ENCODE measurements at places on chromosomes 6 and 20. TPM values are rescaled to one million over a fixed set of nuclear protein-coding genes. Genes with fewer than 3 reads are reported as not detected.

- H3K27ac ChIP-seq: no peak overlapping the region
- no peaks in the 10 kb centered on the region for H3K4me1 ChIP-seq
- no peak overlapping the region for H3K4me3 ChIP-seq
- H3K27me3 ChIP-seq: no peaks in the 10 kb centered on the region
- H3K36me3 ChIP-seq: no peaks in the 10 kb centered on the region
Observed at GRCh38 chr6:4889701-4890100, 113.5 kb downstream of the CDYL start.

- no peak for DNase-seq
- no peak overlapping the region for H3K27ac ChIP-seq
- no peaks in the 10 kb centered on the region for H3K36me3 ChIP-seq
- H3K4me3 ChIP-seq: no peak overlapping the region
Observed at GRCh38 chr6:84356907-84357306, 129.5 kb upstream of the CEP162 start.

Gene TFAP2C
- polyA plus RNA-seq: 0.18 TPM

Gene TMEM170B
- polyA plus RNA-seq: 2.1 TPM

Gene TNXB
- polyA plus RNA-seq: 13.3 TPM

- no peak for DNase-seq
- no peak overlapping the region for H3K27ac ChIP-seq
- H3K27me3 ChIP-seq: no peaks in the 10 kb centered on the region
- no peaks in the 10 kb centered on the region for H3K36me3 ChIP-seq
- no peak overlapping the region for H3K4me3 ChIP-seq
- no peaks in the 10 kb centered on the region for H3K4me1 ChIP-seq
Observed at GRCh38 chr20:32752458-32753250, 9.4 kb upstream of the COMMD7 start.

GRCh38 chr6:121441477-121441876 lies 6.0 kb downstream of the GJA1 start:
- H3K36me3 ChIP-seq: no peaks in the 10 kb centered on the region
- H3K27ac ChIP-seq: no peak overlapping the region
- H3K4me1 ChIP-seq: peaks cover 11% of the 10 kb centered on the region
- H3K4me3 ChIP-seq: no peak overlapping the region

GRCh38 chr6:52227495-52227894 lies 16.8 kb downstream of the IL17F start:
- H3K4me1 ChIP-seq: no peaks in the 10 kb centered on the region
- no peaks in the 10 kb centered on the region for H3K27me3 ChIP-seq
- H3K27ac ChIP-seq: no peak overlapping the region

Gene TUBB2B
- 0.81 TPM for polyA plus RNA-seq

Gene AVP
- polyA plus RNA-seq: not detected

Gene TGM3
- polyA plus RNA-seq: 0.20 TPM

DNA sequence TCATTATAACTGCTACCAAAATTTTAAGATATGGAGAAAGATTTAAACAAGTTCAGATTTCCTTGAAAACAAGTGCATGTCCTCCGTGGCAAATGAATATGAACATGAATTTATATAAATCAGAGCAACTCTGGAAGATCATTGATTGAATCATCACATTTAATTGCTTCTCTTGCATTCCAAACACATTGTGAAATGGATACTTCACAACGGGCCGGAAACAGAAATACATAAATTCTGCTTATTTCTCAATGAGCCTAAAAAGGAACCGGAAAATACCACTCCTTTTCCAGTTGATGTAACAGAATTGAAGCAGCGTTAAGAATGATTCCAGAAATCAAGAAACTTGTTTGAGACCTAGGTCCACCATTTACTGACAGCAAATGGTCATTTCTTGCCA lies 134.6 kb upstream of the BTN3A2 start:
- no peaks in the 10 kb centered on the region for H3K36me3 ChIP-seq
- peaks cover 6% of the 10 kb centered on the region for H3K4me1 ChIP-seq
- no peak overlapping the region for H3K4me3 ChIP-seq
- no peaks in the 10 kb centered on the region for H3K27me3 ChIP-seq
- no peak overlapping the region for H3K27ac ChIP-seq
- no peak for DNase-seq

DNA sequence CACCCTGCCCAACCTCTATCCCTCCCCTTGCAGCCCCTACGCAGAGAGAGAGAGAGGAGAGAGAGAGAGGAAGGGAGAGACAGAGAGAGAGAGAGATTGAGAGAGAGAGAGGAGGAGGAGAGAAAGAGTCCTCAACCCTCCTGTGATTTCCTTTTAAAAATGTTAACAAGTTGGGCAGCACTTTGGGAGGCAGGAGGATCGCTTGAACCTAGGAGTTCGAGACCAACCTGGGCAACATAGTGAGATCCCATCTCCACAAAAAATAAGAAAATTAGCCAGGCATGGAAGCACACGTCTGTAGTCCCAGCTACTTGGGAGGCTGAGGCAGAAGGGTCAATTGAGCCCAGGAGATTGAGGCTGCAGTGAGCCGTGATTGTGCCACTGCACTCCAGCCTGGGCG lies 30.1 kb downstream of the CPNE5 start:
- H3K4me3 ChIP-seq: no peak overlapping the region
- DNase-seq: no peak
- H3K27me3 ChIP-seq: no peaks in the 10 kb centered on the region
- no peaks in the 10 kb centered on the region for H3K36me3 ChIP-seq

Gene BTN1A1
- 0.02 TPM for polyA plus RNA-seq

- H3K36me3 ChIP-seq: no peaks in the 10 kb centered on the region
- H3K4me3 ChIP-seq: no peak overlapping the region
- no peaks in the 10 kb centered on the region for H3K27me3 ChIP-seq
Observed at GRCh38 chr6:156842598-156843250, 65.5 kb downstream of the ARID1B start.

- H3K4me3 ChIP-seq: no peak overlapping the region
- H3K27ac ChIP-seq: no peak overlapping the region
- H3K36me3 ChIP-seq: no peaks in the 10 kb centered on the region
- H3K4me1 ChIP-seq: no peaks in the 10 kb centered on the region
- no peaks in the 10 kb centered on the region for H3K27me3 ChIP-seq
Observed at GRCh38 chr6:161242113-161242512, 31.7 kb downstream of the AGPAT4 start.

DNA sequence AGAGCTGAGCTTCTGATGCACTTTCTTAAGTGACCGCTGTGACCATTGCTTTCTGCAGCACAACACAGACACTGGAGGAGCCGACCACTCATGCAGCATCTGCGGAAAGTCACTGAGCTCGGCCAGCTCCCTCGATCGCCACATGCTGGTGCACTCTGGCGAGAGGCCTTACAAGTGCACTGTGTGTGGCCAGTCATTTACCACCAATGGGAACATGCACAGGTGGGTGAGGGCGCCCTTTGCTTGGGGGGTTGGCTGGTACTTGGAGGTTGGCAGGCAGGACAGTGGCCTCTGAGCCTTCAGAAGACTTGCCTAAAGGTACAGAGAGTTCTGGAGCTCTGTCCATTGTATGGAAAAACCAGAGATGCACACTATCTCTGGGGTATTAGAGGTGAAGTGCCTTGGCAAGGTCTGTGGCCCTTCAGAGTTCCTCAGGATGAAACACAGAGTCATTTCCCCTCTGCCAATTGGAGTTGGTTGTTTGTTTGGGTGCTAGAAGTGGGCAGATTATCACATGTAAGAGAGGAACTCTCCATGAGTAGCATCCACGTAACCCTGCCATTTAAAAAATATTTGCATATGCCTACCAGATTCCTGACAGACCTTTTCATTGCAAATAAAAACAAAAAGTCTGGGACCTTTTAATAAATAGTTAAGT lies 81.5 kb downstream of the RREB1 start:
- H3K4me1 ChIP-seq: no peaks in the 10 kb centered on the region
- H3K27me3 ChIP-seq: no peaks in the 10 kb centered on the region
- no peak for DNase-seq
- H3K27ac ChIP-seq: no peak overlapping the region
- H3K4me3 ChIP-seq: no peak overlapping the region

- H3K4me3 ChIP-seq: peak overlapping the region; percentile 94
- peaks cover 10% of the 10 kb centered on the region for H3K4me1 ChIP-seq
- H3K27ac ChIP-seq: peak overlapping the region; percentile 98
- no peaks in the 10 kb centered on the region for H3K27me3 ChIP-seq
- DNase-seq: peak; percentile 58
Observed at GRCh38 chr6:32852018-32852843, 1.3 kb downstream of the TAP1 start.

- H3K36me3 ChIP-seq: no peaks in the 10 kb centered on the region
- H3K4me1 ChIP-seq: no peaks in the 10 kb centered on the region
- H3K27me3 ChIP-seq: no peaks in the 10 kb centered on the region
- DNase-seq: no peak
- no peak overlapping the region for H3K27ac ChIP-seq
Observed at GRCh38 chr6:124371974-124372475, 568.4 kb downstream of the NKAIN2 start.

DNA sequence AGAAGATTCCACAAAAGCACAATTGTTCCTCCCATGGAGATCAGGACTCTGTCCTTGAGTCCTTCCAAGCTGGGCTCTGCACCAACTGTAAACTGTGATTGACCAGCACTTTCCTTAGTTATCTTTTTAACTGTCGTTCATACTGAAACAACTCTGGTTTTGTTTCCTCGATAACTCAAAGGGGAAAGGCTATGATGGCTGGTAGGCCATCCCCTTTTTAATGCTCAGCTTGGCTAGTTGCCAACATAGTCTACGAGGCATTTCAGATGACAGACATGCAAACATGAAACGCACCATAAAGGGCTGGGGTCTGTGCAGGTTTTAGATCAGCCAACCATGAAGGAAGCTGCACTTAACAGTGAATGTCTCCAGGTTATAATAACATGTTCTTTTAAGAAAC lies 497.1 kb upstream of the ARID1B start:
- H3K4me3 ChIP-seq: no peak overlapping the region
- DNase-seq: no peak
- no peaks in the 10 kb centered on the region for H3K36me3 ChIP-seq
- peaks cover 3% of the 10 kb centered on the region for H3K4me1 ChIP-seq
- no peaks in the 10 kb centered on the region for H3K27me3 ChIP-seq
- H3K27ac ChIP-seq: no peak overlapping the region

Gene SH3BGRL2
- polyA plus RNA-seq: 10.3 TPM

Gene RBM24
- 3.5 TPM for polyA plus RNA-seq

- no peak overlapping the region for H3K27ac ChIP-seq
- H3K27me3 ChIP-seq: no peaks in the 10 kb centered on the region
- DNase-seq: no peak
- no peaks in the 10 kb centered on the region for H3K36me3 ChIP-seq
- no peak overlapping the region for H3K4me3 ChIP-seq
Observed at GRCh38 chr20:50041246-50041873, 58.6 kb downstream of the SNAI1 start.

DNA sequence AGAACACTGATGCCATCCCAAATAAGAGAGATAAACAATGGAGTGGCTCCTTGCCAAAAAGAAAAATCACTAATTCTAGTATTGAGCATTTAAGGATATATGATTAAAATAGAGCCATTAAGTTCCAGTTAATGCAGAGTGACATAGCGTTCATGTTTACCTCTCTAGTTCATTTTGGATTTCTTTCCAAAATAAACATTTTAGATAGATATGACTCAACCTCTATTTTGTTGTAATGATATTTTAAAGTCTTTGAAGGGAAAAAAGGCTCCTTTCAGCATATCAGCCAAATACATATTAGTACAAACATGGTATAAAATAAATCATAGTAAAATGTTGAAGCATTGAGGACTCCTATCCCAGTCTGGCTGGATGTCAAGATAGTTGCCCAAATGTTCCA lies 33.4 kb downstream of the RWDD2A start:
- H3K27ac ChIP-seq: no peak overlapping the region
- no peak for DNase-seq
- no peaks in the 10 kb centered on the region for H3K36me3 ChIP-seq
- no peak overlapping the region for H3K4me3 ChIP-seq

Gene BEND6
- 5.2 TPM for polyA plus RNA-seq

Gene ADGB
- not detected for polyA plus RNA-seq

Gene PACRG
- 4.5 TPM for polyA plus RNA-seq

GRCh38 chr6:67683960-67684359 lies 951.1 kb upstream of the ADGRB3 start:
- H3K27me3 ChIP-seq: no peaks in the 10 kb centered on the region
- no peak for DNase-seq
- no peaks in the 10 kb centered on the region for H3K4me1 ChIP-seq

Gene USP49
- 2.7 TPM for polyA plus RNA-seq

DNA sequence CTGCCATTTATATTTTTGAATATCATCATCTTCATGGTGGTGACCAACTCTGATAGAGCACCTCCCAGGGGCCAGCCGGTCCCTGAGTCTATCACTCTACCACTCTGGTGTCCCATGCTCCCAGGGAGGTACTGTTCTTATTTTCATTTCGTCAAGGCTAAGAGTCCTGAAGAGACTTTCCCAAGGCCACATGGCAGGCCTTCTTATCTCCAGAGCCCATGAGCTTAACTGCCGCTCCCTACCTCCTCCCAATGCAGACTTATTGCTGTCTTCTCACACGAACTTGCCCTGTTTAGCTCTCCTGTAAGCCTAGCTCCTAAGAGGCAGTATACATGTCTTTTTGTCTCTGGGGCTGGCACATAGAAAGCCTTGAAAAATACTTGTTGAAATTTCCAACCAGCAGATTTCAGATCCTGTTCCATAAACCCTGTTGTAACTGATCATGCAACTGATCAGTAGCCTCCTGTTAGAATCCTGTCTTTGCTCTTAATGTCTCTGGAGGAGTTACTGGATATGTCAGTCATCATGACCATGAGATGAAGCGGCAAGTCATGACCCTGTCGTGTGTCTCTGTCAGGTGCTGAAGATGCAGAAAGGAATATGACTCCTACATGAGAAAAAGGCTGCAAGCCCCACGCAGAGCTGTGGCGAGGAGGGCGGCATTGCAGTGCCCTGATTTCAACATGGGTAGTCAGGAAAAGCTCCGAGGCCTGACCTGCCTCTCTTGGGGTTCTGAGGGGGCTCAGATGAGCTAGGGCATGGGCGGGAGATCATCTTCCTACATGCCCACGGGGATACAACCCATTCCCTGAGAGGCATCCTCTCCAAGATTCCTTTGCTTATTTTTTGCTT lies 60.0 kb downstream of the TTI1 start:
- no peak for DNase-seq
- H3K27ac ChIP-seq: no peak overlapping the region
- no peaks in the 10 kb centered on the region for H3K36me3 ChIP-seq

- H3K27me3 ChIP-seq: no peaks in the 10 kb centered on the region
- no peak overlapping the region for H3K27ac ChIP-seq
- DNase-seq: no peak
- H3K4me3 ChIP-seq: no peak overlapping the region
Observed at GRCh38 chr20:45368221-45368980, 5.4 kb downstream of the SYS1 start.

- H3K27ac ChIP-seq: no peak overlapping the region
- no peak overlapping the region for H3K4me3 ChIP-seq
Observed at GRCh38 chr6:52984247-52984646, 10.8 kb downstream of the GSTA4 start.

GRCh38 chr6:153677522-153677921 lies 361.5 kb upstream of the OPRM1 start:
- H3K27ac ChIP-seq: no peak overlapping the region
- H3K4me1 ChIP-seq: no peaks in the 10 kb centered on the region
- no peak for DNase-seq
- no peak overlapping the region for H3K4me3 ChIP-seq
- H3K27me3 ChIP-seq: no peaks in the 10 kb centered on the region
- no peaks in the 10 kb centered on the region for H3K36me3 ChIP-seq

Gene TFAP2A
- polyA plus RNA-seq: 0.15 TPM
